GOT3 (cell line): ENCODE measurements at places on chromosomes 5 and 9.

DNA sequence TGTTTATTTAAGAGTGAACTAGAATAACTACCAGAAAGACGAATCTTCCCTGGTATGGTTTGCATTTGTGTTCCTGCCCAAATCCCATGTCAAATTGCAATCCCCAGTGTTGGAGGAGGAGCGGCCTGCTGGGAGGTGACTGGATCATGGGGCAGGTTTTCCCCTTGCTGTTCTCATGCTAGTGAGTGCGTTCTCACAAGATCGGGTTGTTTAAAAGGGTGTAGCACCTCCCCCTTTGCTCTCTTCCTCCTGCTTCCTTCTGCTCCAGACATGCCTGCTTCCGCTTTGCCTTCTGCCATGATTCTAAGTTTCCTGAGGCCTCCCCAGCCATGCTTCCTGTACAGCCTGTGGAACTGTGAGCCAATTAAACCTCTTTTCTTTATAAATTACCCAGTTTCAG, 210.3 kb upstream of the TBC1D2 start:
- DNase-seq: no peak

GRCh38 chr5:44945743-44946142, 137.0 kb downstream of the MRPS30 start:
- DNase-seq: no peak

DNA sequence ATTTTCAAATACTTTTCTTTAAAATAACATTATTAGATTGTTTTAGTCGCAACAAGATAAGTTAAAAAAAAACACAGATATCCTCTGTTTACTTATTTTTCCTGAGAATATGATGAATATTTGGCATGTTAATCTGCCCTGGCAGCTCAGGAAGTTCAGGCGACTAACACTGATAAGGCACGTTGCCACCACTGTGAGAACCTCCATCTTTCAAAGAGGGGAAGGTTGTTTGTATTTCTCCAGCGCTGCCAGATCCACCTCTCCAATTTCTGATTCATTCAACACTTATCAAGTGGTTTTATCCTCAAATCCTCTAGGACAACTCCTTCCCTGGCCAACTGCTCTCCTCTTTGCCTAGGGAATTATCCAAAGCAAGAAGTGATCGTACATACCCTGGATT, 21.8 kb downstream of the CTNNAL1 start:
- no peak for DNase-seq

DNA sequence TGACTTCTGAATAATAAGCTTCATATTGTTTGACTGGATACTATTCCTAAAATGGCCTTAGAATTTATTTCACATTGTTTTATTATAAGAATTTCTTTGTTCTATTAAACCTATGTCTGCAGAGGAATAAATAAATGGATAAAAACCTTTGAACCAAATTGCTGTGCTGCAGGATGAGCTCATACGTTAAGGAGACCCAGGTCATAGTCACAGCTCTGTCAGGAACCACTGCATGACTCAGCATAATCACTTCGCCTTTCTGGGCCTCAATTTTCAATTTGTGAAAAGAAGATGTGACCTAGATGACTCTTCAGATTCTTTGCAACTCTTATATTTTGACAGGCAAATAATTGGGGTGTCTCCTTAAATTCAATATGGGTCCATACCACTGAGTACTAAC, 36.7 kb upstream of the HMHB1 start:
- no peak for DNase-seq

GRCh38 chr5:37086466-37087173, 162.6 kb downstream of the CPLANE1 start:
- no peak for DNase-seq

- DNase-seq: no peak
Observed at GRCh38 chr5:11048760-11049159, 287.7 kb upstream of the DAP start.

- DNase-seq: no peak
Observed at GRCh38 chr9:70635790-70636189, 221.3 kb upstream of the KLF9 start.

DNA sequence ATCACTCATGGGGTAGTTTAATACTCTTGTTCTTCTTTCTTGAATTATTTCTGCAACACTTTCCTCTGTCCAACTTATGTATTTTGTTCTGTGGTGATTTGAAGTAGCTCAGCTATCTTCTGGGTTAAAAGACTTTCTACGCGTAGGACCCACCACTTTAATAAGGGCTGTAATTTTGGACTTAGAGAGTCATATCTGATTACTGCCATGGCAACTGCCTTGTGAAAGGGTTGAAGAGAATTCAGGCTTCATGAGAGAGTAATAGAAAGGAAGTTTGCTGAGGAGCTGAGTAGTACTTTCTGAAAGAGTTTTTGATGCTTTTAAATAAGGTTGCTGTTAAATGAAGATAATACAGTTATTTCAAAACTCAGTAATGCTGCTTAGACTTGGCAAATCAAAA, 89.5 kb downstream of the TLE4 start:
- no peak for DNase-seq

- no peak for DNase-seq
Observed at GRCh38 chr9:92725766-92726165, 38.9 kb downstream of the BICD2 start.

GRCh38 chr9:111179577-111179976, 141.3 kb upstream of the LPAR1 start:
- no peak for DNase-seq

GRCh38 chr9:136488247-136489214, 5.7 kb upstream of the SEC16A start:
- no peak for DNase-seq

DNA sequence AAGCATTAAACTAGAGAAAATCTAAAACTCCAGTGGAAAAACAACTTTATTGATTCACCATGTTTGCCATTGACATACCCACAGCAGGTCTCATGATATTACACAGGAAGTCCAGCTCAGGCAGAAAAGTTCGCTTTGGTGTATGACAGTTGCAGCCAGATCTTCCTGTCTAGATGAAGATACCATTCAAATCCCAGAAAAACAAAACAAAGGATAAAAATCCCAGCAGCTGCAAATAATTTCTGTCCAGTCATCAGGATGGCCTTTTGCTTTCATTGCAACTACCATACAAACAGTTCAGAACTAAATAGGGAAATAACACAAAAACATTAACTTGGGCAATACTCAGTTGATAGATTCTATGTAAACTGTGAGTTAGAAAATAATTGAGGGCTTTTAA, 136.0 kb upstream of the NREP start:
- DNase-seq: no peak

- no peak for DNase-seq
Observed at GRCh38 chr5:15995341-15996052, 184.1 kb downstream of the MARCHF11 start.

DNA sequence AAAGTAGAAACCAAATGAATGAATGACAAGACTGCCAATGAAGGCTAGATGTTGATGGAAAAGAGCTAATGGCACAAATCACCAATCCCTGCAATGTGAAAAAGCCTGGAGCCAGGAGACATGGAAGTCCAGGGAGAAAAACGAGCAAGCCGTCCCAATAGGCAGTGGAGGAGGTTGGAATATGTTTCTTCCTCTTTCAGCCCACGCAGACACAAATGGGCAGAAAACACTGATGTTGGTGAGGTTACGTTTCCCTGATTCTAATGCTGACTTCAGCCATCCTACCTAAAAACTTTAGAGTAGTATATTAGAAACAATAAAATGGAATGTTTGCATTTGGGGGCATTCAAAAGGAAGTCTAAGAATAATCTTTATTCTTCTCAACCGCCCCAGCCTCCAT, 23.9 kb upstream of the KIF2A start:
- no peak for DNase-seq

DNA sequence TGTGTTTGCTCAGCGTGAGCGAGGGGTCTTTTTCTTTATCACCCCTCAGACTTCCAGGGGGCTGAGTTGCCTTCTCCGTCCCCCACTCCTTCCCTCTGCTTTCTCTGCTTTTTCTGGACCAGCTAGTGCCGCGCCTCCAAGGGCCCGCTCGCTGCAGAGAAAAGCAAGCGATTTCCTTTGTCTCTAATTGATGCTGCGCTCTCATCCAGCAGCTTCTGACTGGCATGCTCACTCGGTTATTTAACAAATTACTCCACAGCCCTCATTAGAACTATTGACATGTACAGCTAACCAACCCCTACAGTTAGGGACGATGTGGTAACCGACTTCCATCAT, 288.0 kb downstream of the ELAVL2 start:
- no peak for DNase-seq

- DNase-seq: no peak
Observed at GRCh38 chr5:8528106-8528505, 659.2 kb downstream of the MTRR start.

DNA sequence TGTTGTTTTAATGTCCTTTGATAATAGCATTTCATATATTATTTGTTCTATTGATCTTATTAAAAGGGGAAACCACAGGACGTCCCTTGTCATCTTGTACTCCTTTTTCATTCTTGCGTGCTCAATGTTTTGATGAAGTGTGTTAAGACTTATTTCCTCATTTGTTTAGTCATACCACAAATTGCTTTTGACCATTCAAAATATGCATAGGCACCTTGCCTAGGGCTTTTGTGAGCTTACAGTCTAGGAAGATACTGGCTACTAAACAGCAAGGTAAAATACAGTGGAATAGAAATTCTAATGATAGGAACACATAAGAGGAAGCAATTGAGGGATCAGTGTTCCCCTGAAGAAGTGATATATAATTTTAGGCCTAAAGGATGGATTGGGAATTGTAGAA, 190.3 kb downstream of the WDR70 start:
- no peak for DNase-seq
